Stimulated activated CD8-positive, alpha-beta memory T cell treated with anti-CD3 and anti-CD28 coated beads, Interleukin-15, amount 100 ng/mL, for 1 hour (primary cell): ENCODE measurements at places on chromosomes 7 and 10.

DNA sequence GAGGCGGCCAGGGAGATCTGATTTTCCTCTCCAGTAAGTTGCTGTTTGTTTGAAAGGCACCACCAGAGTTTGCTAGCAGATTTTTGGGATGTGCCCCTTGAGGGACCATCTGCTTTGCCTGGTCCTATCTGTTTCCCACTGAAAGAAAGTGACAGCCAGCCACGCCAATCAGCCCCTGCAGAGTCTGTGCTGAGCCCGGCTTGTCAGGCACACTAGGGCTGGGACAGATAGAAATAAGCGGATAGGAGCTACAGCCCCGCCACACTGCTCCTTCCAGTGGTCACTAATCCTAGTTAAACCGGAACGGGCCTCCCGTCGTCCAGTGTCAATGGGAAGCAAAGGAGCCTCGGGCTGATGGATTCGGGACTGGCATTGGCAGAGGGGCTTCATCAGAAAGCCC, 161.9 kb upstream of the PRR15 start:
- no peak for DNase-seq

- DNase-seq = no peak
Measured at GRCh38 chr10:100469756-100470155, 6.9 kb downstream of the WNT8B start.

DNA sequence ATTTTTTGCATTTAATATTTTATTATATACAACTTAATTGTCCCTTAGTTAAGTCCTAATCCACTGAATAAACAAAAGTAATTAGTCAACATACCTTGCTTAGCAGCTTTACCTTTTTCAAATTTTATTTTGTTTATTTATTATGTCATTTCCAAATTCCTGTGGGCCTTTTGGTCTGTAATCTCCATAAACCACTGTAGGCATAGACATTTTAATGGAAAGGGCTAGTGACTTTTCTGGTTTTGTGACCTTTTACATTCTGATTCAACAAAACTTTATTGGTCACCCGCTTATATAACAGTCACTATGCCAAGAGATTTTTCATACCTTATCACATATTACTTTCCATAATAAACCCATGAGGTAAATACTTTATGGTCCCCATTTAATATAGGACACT, 181.3 kb upstream of the PRPS1L1 start:
- DNase-seq = no peak

GRCh38 chr7:123769371-123769770, 20.6 kb upstream of the WASL start:
- no peak for DNase-seq

GRCh38 chr10:19461588-19461987, 354.6 kb upstream of the PLXDC2 start:
- DNase-seq = no peak

DNA sequence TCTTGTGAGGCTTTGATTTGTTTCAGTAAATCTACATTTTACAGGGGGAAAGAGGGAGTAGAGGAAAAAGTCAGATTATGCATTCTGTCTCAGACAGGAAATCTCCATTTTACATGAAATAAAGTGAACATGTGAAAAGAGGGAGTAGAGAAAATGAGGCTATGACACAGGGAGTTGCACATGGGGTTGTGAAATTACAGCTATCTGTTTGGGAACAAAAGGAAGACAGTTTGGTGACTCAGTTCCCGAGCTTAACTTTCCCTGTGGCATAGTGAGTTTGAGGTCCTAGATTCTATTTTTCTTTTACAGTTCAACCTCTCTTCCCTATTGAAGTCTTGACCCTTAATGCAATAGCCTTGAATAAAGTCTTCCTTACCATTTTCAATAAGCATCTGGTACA, 63.2 kb upstream of the AGR3 start:
- DNase-seq = no peak

- DNase-seq = no peak
Measured at GRCh38 chr7:25319707-25320106, 91.4 kb upstream of the NPVF start.

DNA sequence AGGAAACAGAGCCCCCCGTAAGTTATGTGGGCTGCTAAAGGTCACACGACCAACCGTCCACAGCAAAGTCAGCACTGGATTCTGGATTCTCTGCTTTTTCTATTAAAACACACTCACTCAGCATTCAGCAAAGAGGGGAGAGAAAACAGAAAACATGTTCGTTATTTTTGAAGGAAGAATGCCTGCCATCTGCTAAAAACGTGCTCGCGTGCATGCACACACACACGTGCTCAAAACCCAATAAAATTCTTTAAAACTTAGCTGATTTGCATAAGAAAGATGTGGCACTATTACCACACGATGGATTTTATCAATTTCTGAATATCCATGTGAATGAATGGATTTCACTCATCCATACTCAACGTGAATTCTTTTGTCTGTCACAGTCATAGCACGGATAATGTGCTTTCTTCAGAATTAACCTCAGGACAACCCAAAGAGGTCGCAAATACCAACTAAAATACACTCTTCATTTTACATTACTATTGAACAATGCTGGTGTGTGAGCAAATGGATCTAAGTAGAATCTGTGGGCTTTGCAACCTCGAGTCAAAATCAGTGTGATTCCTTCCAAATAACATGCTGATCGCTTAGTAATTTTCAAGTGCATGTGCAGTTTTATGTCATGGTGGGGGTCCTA, 40.8 kb downstream of the NRP1 start:
- DNase-seq = no peak

GRCh38 chr10:49594594-49594993, 15.5 kb upstream of the SLC18A3 start:
- DNase-seq = no peak
